ENCODE measurements at places on chromosomes 3 and 15. TPM values are rescaled to one million over a fixed set of nuclear protein-coding genes. Genes with fewer than 3 reads are reported as not detected.

DNA sequence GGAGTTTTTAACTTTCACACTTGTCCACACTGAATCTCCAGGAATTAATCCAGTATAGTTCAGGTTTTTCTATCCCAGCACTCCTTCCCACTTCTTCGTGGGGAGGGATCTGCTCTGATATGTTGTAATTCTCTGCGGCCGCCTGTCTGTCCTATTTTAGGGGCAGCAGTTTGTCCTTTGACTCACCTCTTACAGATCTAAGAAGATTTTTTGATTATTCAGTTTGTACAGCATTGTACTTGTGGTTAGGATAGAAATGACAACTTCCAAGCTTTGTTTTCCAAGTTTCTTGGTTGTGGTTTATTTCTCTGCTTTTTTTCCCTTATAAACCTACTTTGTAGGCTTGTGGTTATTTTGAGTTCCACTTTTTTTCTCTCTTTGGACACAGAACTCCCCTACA, 601.7 kb downstream of the SI start:
- DNase-seq = no peak

DNA sequence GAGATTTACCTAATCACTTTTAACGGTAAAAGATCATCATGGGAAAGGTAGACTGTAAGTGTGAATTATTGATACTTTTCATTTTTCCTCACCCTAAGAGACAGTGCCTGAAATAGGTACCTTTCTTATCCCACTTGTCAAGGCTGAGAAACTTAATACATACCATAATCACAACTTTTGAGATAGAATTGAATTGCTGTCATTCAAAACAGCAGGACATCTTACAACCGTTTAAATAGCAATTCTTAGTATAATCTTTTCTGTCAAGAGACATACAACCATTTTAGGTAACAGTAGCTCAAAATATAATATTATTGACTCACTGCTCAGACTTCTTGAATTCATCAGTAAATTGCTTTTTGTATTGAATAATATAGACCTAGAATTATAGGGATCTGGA, 10.7 kb downstream of the UBE2E2 start:
- no peak for DNase-seq

GRCh38 chr3:116614795-116615362, 94.7 kb upstream of the TUSC7 start:
- no peak for DNase-seq

DNA sequence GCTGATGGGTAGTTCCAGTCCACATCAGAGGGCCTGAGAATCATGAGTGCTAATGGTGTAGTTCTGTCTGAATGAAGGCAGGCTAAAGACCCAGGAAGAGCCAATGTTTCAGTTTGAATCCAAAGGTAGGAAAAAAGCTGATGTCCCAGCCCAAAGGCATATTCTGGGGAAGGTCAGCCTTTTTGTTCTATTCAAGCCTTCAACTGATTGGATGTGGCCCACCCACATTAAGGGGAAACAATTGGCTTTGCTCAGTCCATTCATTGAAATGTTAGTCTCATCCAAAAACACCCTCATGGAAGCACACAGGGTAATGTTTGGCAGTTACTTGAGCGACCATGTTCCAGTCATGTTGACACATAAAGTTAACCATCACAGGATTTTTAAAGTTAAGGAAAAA, 25.9 kb downstream of the EPHB1 start:
- no peak for DNase-seq

GRCh38 chr15:28264166-28264565, 57.8 kb downstream of the HERC2 start:
- no peak for DNase-seq

DNA sequence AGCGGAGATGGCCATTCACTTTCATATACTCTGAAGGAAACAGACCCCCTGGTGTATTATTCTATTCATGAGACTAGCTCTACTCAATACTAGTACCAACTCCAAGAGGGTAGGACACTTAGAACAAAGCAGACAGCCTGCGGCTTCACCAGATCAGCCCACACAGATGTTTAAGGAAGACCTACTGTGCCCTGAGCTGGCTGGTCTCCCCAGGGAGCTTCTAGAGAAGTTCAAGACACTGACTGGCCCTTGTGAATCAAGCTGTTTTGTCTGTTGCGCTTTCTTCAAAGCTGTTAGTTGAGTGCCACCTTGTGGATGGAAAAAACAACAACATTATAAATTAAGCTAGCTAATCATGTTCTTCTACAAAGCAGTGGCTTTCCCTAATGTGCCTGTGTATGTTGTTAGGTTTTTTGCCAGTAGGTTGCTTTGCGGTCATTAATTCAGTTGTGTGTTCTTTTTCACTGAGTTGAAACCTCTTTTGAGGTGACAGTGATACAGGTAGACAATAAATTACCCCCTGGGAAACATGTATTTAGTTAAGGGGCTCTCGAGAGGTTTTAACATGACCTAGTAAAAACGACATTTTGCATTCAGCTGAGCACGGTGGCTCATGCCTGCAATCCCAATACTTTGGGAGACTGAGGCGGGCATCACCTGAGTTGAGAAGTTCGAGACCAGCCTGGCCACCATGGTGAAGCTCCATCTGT, 64.2 kb upstream of the MYZAP start:
- no peak for DNase-seq

GRCh38 chr3:85394424-85394823, 435.6 kb downstream of the CADM2 start:
- DNase-seq = no peak

DNA sequence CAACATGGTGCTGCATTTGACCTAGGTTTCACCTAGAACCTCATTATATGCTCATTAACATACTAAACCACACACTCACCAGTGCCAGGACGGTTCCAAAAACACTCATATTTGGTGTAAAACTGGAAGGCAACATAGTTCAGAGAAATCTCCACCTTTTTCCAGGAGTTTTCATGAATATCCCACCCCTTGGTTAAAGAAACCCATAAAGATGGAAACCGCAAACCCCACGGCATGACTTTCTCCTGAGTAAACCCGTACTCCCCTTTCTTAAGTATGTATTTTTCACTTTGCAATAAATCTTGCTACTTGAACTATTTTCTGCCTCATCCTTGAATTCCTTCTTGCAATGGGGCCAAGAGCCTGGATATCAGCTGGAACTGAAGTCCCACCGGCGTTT, 379.3 kb downstream of the MAGI1 start:
- no peak for DNase-seq

GRCh38 chr15:58491499-58492202, 59.9 kb downstream of the LIPC start:
- DNase-seq = no peak

- DNase-seq = no peak
These were observed 50.5 kb upstream of the TSEN2 start for GRCh38 chr3:12433823-12434222.

DNA sequence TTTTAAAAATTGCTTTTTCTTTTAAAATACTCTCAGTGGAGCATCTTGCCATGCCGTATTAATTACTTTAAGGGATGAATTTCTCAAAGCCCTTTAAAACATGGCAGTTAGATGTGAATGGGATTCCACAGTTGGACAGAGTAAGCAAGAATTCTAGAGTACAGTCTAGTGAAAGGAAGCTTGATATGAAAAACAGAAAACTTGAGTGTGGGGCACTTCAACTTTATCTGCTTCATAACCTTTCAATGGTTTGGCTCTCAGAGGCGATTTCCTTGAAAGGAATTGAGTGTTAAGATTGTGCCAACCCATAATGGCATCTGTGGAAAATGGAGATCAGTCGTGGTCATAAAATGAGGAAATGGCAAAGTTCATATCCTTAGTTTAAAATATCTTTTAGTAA, 127.7 kb upstream of the SAMMSON start:
- no peak for DNase-seq

DNA sequence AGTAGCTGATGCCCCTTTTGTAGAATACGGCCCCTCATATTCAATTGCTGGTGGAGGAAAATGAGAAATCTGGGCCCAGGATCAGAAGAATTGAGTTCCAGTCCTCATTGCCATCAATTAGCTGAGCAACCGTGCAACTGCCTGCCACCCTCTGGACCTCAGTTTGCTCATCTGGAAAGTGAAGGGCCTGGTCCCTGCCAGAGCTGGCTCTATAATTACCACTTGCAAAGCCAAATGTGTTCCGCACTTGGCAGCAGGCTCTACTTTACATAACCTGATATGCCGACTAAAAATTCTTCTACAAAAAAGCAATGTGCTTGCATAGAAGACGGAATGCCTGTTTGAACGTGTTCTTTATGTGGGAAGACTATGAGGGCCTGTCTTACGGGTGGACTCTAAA, 8.6 kb upstream of the ITGB5 start:
- no peak for DNase-seq

- no peak for DNase-seq
These were observed 150.2 kb upstream of the CBLB start for GRCh38 chr3:106018929-106019550.

DNA sequence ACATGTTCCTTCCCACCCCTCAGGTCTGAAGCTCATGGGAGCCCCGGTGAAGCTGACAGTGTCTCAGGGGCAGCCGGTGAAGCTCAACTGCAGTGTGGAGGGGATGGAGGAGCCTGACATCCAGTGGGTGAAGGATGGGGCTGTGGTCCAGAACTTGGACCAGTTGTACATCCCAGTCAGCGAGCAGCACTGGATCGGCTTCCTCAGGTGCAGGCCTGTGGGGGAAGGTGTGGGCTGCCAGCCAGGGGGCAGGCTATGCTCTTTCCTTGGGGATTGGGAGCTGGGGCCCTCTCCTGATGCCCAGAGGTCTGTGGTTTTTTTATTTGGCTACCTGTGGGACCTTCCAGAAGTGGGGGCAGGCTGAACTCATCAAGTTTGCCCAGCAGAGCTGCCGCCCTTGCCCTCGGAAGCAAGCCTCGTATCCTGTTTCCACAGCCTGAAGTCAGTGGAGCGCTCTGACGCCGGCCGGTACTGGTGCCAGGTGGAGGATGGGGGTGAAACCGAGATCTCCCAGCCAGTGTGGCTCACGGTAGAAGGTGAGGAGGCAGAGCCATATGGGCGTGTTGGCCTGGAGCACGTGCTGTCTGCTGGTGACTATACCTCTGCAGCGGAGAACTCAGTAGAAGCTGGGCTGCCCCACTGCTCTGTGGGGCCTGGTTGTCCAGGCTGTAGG, 2.2 kb downstream of the TYRO3 start:
- DNase-seq = no peak

- DNase-seq = no peak
These were observed 296 bp downstream of the TPRA1 start for GRCh38 chr3:127590282-127590592.

GRCh38 chr3:25155652-25156471, 272.2 kb upstream of the RARB start:
- no peak for DNase-seq

- DNase-seq = no peak
These were observed 85.5 kb upstream of the CDV3 start for GRCh38 chr3:133487920-133488540.

GRCh38 chr15:69795601-69796000, 302.1 kb downstream of the TLE3 start:
- DNase-seq = peak; percentile 51

DNA sequence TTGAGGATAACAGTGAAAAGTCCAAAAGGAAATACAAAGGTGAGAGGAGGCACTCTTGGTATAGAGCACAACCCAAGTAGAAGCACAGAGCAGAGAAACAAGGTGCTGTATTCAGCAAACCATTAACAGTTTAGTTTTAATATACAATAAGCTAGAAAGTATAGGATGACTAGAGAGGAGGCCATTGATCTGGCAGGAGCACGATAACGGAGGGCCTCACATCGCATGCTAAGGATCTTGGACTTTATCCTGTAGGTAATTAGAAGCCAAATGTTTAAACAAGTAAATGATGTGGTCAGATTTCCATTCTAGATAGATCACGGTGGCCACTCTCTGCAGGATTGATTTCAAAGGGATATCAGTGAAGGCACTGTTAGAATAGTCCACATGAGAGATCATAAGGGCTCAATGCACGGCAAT, 935.0 kb downstream of the ROBO1 start:
- no peak for DNase-seq

DNA sequence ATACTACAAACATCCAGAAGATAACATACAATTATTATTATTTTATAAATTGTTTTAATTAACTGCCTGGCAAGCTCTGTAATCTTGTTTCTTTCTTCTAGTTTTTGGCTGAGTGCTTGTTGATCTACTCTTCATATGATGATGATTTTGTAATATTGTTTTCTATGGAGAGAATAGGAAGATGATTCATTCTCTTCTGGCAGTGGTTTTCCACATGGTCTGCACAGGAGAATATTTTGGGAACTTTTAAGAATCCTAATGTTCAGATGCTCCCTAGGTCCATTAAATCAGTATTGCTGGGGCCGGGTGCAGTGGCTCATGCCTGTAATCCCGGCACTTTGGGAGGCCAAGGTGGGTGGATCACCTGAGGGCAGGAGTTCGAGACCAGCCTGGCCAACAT, 37.6 kb downstream of the CACNA2D3 start:
- DNase-seq = no peak

DNA sequence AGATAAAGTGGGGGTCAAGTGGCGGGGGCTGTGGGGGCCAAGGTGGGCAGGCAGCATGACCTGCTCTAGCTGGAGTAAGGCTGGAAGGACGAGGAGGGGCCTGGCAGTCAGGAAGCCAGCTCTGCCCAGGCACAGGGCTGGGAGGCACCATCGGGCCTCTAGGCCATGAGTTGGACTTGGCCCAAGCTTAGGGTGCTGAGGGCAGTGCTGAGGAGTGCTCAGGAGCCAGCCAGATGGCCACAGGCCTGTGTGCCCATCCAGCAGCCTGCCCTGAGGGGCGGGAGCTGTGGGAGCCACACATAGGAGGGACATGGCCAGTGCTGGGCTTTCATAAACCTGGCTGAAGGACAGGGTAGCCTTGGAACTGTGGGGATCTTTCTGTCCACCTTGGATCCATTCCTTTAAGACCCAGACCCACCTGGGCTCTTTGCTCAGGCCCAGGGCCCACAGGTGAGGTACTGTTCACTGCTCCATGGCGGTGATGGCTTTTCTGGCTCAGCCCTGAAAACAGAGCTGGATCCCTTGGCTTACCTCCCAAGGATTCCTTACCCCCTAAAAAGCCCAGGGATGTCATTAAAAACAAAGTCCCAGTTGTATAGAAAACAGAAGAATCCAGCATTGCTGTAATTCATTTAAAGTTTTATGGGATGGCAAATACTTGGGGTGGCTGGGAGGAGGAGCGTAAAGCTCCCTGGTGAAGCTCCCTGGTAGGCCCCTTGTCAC, 137.0 kb downstream of the DNAJB8 start:
- no peak for DNase-seq

GRCh38 chr3:8631661-8632060, 12.9 kb downstream of the SSUH2 start:
- DNase-seq = no peak

DNA sequence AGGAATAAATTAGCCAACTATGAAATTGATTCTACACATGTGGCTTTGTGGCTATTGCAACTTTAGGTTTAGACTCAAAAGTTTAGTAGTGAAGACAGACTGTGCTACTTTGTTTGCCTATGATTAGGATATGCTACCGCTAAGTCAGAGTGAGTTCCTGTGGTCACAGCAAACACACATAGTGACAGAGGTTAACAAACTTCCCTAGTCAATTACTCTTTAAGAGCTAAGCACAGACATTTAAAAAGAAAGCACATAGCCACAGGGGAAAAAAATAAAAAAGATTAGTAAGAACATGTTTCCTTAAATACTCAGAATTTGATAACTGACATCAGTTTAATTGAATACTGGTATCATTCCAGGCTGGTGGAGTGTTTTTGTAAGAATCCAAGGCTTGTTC, 207.1 kb downstream of the GBE1 start:
- DNase-seq = no peak

Gene CDHR4
- 0.20 TPM for total RNA-seq

Gene PP2D1
- not detected for total RNA-seq

Gene FBXL22
- 20.1 TPM for total RNA-seq

Gene UBA7
- 11.3 TPM for total RNA-seq

Gene DUOXA2
- total RNA-seq = not detected

Gene THPO
- 0.55 TPM for total RNA-seq

Gene GOLGA8J
- not detected for total RNA-seq

Gene IGSF10
- total RNA-seq = 5.7 TPM

Gene GRK7
- total RNA-seq = 0.12 TPM

Gene WNT5A
- 8.0 TPM for total RNA-seq

Data from right atrium auricular region (tissue), 2 donors.